HTR-8/SVneo (cell line): ENCODE measurements at places on chromosomes 1 and 21.

GRCh38 chr1:208179961-208180409 lies 64.2 kb downstream of the PLXNA2 start:
- no peak for DNase-seq

- DNase-seq: no peak
These were observed 168.5 kb upstream of the IRF2BP2 start for GRCh38 chr1:234778221-234779159.

- DNase-seq: no peak
These were observed 355.4 kb downstream of the BRINP2 start for GRCh38 chr1:177526201-177526600.

- no peak for DNase-seq
These were observed 25.6 kb downstream of the TRABD2B start for GRCh38 chr1:47971385-47972160.

DNA sequence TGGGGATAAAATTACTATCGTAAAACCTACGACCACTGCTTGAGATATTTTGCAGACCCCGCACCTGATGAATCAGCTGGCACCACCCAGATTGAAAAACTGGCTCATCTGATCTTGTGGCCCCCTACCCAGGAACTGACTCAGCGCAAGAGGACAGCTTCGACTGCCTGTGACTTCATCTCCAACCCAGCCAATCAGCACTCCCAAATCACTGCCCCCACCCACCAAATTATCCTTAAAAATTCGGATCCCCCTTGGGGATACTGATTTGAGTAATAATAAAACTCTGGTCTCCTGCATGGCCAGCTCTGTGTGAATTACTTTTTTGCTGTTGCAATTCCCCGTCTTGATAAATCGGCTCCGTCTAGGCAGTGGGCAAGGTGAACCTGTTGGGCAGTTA lies 81.4 kb downstream of the EDEM3 start:
- no peak for DNase-seq

DNA sequence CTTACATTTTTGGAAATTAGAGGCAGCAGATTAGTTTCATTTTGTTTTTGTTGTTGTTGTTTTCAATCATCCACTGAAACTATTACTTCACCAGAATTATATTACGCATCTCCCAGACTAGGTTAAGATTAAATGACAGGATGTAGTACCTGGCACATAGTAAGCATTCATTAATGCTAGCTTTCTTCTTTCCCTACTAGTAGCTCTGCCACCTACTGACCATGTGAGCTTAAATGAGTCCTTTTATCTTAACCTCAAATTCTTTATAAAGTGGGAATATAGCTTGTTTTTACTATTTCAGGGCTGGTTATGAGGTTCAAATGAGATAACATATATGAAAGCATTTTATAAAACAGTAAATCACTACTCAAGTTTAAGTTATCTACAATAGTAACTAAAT lies 10.2 kb upstream of the ASPM start:
- no peak for DNase-seq

DNA sequence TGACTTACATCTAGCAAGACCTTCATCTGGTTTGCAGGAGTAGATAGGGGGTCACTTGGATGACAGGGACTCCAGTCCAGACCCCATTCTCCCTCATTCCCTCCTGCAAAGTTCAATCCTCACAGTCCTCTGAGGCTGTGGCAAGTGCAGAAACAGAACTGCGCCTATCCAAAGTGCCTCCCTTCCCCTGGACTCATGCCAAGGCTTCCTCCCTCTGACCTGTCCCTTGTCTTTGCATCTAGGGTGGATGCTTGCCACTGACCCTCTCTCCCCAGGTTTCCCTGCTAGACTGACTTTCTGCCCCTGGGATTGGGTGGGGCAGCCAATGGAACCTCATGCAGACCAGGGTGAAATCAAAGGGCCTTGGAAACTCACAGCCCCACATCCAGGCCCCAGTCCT lies 18.7 kb downstream of the PRAMEF1 start:
- DNase-seq: no peak

DNA sequence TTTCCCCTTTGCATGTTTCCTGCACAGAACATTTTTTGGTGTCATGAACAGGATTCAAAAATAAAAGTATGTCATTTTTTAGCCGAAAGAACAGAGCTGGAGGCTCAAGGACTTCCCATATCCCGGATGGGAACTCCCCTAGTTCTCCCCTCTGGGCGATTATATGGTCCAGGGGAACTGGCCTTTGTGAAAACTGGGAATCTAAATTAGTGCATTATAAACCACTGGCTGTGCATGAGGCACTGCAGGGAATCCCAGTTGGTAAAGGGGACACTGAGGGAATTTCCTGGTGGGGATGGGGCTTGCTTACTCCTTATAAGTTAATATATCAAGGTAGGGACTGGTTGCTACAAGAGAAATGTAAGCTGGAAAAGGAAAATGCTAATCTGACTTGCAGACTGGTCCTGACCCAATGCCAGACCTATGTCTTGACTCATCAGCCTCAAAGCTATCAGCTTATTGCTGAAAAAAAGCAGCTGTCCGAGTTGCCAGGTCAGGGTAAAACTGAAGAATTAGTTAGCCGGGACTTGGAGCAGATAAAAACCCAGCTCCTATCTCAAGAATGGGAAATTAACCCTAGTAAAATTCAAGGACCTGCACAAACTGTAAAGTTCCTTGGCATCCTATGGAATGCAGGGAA lies 122.6 kb downstream of the FCRL5 start:
- no peak for DNase-seq

DNA sequence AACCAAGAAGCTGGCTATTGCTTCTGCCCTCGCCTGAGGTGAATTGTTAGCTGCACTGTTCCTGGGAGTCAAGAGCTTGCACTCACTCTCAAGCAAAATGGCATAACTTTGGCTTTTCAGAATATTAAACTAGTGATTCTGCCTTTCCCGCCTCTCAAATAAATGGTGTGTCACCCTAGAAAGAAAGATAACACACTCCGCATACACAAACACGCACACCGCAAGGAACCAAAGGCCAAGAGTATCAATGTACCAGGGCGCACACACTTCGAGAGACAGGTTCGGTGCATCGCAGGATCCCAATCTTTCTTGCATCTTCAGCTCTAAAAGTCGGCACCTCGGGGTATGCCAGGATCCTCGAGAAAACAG lies 470 bp upstream of the RTCA start:
- DNase-seq: no peak

- no peak for DNase-seq
These were observed 276.9 kb downstream of the VAV3 start for GRCh38 chr1:107687849-107688753.

DNA sequence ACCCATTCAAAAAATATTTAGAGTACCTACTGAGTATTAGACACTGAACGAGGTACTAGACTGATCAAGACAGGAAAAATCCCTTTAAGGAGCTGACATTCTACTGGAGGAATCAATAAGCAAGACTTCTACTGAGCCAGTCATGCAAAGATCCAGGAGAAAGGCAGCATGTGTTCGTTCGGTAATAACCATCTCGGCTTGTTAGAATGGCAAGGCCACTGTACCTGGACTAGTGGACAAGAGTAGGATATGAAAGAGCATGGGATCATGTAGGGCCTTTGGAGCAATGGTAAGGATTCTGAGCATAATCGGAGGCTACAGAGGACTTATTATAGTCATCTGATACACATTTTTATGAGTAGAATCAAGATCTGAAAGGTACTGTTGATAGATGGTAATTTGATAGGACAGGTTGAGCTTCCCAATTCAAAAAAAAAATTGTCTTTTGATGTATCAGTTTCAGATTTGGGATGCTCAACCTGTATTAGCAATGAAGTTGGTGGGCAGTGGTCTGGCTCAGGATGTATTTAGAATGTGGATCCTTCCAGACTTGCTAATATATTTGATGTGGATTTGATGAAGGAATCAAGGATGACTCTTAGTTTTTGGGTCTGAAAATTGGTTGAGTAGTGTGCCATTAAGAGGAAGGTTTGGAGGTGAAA lies 2.3 kb downstream of the COX20 start:
- no peak for DNase-seq

DNA sequence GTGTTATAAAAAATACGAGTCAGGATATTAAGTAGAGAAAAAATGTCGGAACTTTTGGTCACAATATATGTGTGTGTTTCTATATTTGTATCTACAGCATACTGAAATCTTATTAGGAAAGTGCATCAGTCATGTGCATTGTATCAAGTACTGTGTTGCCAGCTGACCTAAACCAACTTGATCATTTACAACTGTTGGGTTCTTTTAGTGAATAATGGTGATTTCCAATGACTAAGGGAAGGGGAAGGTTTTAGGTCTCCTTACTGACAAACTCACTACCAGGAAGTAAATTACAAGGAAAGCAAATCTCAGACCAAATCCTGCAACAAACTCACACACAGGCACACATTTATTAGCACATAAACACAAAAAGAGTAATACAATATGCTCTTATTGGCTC lies 142.7 kb downstream of the TSEN15 start:
- no peak for DNase-seq

DNA sequence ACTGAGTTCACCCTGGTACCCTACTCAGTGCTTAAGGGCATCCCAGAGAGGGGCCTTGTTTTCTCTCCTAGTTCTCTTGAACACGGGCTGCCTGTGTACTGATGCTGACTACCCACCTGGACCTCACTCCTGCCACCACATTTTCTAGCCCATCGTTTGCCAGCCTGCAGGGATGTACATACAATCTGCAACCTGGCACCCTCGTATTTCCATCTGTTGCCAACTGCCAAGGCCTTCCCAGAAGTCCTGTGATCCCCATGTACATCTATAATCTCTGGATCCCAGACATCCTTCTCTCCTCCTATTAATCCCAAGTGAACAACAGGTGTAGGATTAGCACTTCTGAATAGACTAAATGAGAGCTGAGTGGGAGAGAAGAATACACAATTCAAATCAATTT lies 212.0 kb downstream of the SLC45A1 start:
- DNase-seq: no peak

GRCh38 chr1:101128211-101128727 lies 102.7 kb upstream of the DPH5 start:
- no peak for DNase-seq

- no peak for DNase-seq
These were observed 7.6 kb downstream of the CYP4B1 start for GRCh38 chr1:46806196-46807020.

GRCh38 chr1:89088572-89088971 lies 23.6 kb upstream of the GBP1 start:
- DNase-seq: no peak

DNA sequence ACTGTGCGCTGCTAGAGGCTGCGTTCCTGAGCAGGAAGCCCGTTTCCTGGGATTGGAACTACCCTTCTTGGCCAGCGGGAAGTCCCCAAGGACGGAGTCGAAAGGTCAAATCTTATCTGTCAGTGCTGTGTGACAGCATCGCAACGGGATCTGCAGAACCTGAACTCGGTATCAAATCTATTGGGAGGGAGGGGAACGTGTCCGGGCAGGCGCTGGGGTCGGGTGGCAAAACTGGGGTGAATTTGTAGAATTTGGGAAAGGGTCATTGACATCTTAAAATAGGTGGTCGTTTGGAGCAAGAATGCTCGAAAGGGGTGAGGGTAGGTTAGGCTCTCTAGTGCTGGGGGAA lies 725 bp upstream of the ARPC5 start:
- no peak for DNase-seq

GRCh38 chr1:42674682-42675081 lies 7.5 kb upstream of the YBX1 start:
- DNase-seq: no peak

DNA sequence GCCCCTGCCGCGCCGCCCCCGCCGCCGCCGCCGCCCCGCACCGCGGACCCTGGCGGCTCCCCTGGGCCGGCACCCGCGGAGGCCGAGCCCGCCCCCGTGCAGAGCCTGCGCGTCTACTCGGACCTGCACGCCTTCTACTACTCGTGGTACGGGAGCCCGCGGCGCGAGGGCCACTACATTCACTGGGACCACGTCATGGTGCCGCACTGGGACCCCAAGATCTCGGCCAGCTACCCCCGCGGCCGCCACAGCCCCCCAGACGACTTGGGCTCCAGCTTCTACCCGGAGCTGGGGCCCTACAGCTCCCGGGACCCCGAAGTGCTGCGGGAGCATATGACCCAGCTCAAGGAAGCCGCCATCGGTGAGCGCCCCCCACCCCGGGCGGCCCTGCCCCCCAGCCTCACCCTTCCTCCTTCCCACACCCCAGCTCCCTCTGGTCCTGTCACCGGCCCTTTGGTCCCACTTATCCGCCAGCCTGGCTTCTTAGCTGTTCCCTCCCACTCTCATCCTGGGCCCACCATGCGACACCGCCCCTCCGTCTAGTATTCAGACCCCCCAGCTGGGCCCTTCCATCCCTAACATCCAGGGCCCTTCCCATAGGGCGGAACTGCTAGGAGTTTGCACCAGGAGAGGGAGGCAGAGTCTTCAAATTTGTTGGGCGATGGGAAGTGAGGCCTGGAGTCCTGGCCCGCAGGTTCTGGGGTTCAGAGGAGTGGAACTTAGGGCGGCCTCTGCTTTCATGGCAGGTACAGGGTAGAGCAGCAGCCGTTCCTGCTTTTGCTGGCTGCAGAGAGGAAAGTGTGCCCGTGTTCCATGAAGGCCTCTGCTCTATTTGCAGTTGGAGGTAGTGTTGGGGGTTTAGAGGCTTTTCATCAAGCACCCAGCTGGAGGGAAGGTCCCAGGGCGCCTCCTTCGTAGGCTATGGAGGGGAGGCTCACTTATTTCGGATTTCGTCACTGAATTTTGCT lies 1.0 kb downstream of the MANEAL start:
- DNase-seq: peak; percentile 34

- no peak for DNase-seq
These were observed 1.6 kb upstream of the NKAIN1 start for GRCh38 chr1:31241321-31241720.

DNA sequence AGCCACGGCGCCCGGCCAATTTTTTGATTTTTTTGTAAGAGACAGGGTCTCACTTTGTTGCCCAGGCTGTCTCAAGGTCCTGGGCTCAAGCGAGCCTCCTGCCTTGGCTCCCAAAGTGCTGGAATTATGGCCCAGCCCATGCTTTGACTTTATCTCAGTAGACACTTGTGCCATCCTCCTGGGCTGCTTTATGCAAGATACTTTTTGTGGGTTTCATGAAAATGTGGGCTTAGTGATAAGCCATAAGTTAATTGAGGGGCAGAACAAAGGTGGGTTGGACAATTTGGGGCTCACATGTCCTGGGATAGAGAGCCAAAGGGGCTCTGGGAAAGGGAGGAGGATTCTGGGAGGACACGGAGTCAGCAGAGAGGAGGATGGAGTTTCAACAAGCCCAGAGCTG lies 22.0 kb downstream of the ALPL start:
- no peak for DNase-seq

DNA sequence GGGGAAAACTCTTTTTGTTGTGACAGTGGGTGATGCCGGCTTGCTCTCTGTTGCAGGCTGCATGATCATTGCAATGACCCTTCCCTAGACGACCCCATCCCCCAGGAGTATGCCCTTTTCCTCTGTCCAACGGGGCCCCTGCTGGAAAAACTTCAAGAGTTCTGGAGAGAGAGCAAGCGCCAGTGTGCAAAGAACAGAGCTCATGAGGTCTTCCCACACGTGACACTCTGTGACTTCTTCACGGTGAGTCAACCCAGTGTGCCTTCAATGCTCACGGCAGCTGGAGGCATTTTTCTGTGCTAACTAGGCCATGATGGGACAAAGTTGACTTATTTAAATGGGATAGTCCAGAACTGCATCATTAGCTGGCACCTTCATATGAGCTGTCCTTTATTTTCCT lies 5.7 kb downstream of the UBASH3A start:
- DNase-seq: no peak
